ENCODE measurements at places on chromosomes 4 and X.
A peak's percentile ranks its signal among the peaks of the same experiment; 100 is the strongest.

DNA sequence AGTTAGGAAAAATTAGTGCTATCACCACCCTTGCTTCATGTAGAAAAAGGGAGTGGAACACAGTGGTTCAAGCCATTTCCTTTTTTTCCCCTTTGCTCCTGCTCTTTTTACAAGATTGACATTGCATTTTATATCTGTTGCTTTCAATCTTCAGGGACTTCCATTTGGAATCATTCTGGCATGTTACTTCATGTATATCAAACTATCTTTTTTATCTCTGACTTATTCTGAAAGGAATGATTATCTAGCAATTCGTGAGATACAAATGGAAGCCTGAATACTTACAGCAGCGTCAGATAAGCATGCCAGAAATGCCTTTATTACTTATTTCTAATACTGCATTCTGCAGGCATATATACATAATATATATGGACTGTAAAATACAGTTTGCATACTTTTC is 20.4 kb downstream of the ADGRL3 start:
- no peak for DNase-seq

GRCh38 chr4:35325908-35326453 is 918.3 kb downstream of the ARAP2 start:
- no peak for DNase-seq

DNA sequence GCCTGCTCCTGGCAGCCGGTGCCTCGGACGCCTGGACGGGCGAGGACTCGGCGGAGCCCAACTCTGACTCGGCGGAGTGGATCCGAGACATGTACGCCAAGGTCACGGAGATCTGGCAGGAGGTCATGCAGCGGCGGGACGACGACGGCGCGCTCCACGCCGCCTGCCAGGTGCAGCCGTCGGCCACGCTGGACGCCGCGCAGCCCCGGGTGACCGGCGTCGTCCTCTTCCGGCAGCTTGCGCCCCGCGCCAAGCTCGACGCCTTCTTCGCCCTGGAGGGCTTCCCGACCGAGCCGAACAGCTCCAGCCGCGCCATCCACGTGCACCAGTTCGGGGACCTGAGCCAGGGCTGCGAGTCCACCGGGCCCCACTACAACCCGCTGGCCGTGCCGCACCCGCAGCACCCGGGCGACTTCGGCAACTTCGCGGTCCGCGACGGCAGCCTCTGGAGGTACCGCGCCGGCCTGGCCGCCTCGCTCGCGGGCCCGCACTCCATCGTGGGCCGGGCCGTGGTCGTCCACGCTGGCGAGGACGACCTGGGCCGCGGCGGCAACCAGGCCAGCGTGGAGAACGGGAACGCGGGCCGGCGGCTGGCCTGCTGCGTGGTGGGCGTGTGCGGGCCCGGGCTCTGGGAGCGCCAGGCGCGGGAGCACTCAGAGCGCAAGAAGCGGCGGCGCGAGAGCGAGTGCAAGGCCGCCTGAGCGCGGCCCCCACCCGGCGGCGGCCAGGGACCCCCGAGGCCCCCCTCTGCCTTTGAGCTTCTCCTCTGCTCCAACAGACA is 4.4 kb downstream of the SOD3 start:
- DNase-seq: no peak

- peak; percentile 25 for DNase-seq
Observed at GRCh38 chr4:109574931-109575804, 15.1 kb downstream of the MCUB start.

- no peak for DNase-seq
Observed at GRCh38 chr4:183201331-183201730, 102.3 kb downstream of the WWC2 start.

- no peak for DNase-seq
Observed at GRCh38 chr4:81580346-81580993, 108.8 kb upstream of the RASGEF1B start.

GRCh38 chr4:145420595-145421214 is 60.9 kb upstream of the SMAD1 start:
- no peak for DNase-seq
